Glutamatergic neuron (in vitro differentiated cells): ENCODE measurements at places on chromosomes 6 and 20. TPM values are rescaled to one million over a fixed set of nuclear protein-coding genes. Genes with fewer than 3 reads are reported as not detected.

Gene CCR6
- total RNA-seq = not detected

Gene CCN2
- 1.2 TPM for total RNA-seq

Gene PTCRA
- not detected for total RNA-seq

GRCh38 chr6:33201147-33201545, 479 bp downstream of the SLC39A7 start:
- DNase-seq = no peak
- no peaks in the 10 kb centered on the region for H3K36me3 ChIP-seq
- peak overlapping the region; percentile 99 for H3K4me3 ChIP-seq
- H3K27me3 ChIP-seq = peaks cover 19% of the 10 kb centered on the region
- H3K27ac ChIP-seq = peak overlapping the region; percentile 95
